H1 (cell line): ENCODE measurements at places on chromosomes 1 and 21. TPM values are rescaled to one million over a fixed set of nuclear protein-coding genes. Genes with fewer than 3 reads are reported as not detected.

DNA sequence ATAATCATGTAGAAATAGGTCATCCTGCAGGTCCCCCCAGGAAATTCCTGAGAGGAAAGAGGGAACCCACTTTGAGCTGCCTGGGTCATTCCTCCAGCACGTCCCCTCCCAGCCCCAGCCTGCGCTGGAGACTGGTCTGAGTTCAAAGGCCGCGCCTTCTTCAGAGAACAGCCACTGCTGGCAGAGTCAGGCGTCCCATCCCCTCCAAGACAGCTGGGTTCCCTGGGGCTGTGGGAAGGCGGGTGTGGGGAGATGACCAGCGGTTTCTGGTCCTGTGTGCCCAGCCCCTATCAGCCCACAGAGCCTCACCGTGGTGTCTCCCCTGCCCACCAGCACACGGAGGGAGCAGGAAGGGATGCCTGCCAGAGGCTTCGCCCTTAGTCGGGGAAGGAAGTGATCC lies 18.0 kb upstream of the TRAPPC10 start:
- no peak overlapping the region for H3K27ac ChIP-seq
- H3K27me3 ChIP-seq, result no peaks in the 10 kb centered on the region
- no peak for DNase-seq
- H3K4me3 ChIP-seq, result no peak overlapping the region
- H3K4me1 ChIP-seq, result no peaks in the 10 kb centered on the region

DNA sequence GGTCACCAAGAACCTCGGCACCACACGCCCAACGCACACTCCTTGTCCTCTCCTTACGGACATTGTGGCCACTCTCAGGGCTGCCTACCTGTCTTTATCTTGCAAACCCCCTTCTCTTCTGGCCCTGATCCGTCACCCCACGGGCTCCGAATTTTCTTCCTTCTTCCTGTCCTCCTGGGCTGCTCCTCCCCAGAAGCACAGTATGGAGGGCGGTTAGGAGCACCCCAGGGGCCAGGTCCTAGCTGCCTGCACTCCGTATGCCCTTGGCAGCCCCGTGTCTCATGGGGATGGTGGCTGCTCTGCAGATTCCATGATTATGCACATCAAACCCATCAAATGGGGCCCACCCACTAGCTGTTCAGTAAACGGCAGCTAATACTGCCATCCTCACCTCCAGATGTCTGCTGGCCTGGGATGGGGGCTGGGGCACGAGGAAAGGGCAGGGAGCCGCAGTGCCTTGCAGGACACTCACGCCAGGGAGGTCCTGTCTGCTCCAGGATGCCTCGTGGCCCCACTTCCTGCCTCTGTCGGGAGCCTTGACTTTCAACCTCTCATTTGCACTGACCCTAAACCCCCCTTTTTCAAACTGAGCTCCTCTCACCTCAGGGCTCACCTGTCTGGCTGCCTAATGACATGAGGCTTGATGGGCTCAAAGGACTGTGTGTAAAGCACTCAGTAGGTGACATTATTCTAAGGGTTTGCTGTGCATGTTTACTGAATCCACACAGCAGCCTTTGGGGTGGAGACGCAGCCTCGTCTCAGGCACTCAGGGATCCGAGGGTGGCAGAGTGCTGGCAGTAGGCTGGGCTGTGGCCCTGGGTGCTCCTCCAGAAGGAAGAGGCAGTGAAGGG lies 4.4 kb downstream of the TTC34 start:
- H3K36me3 ChIP-seq, result no peaks in the 10 kb centered on the region
- H3K27ac ChIP-seq, result no peak overlapping the region
- no peaks in the 10 kb centered on the region for H3K27me3 ChIP-seq
- H3K4me1 ChIP-seq, result no peaks in the 10 kb centered on the region

DNA sequence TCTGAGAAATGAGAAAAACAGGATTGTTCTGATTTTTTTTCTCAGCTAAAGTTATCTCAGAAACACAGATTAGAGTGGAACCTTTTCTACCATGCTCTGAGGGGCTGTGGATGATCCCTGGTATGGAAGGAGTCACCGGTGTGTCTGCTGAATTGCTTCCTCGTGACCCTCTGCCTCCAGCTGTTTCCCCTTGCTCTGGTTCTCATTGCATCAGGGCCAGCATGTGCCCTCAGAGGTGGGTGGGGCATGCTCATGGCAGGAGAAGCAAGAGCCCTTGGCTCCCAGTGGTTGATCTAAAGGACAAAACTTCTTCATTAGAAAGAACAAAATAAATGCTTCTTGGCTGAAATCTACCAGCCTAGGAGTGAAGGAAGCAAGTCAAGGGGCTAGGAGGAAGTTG lies 183.2 kb upstream of the HMCN1 start:
- H3K4me1 ChIP-seq, result no peaks in the 10 kb centered on the region
- no peaks in the 10 kb centered on the region for H3K27me3 ChIP-seq
- H3K36me3 ChIP-seq, result no peaks in the 10 kb centered on the region
- no peak for DNase-seq

- no peak overlapping the region for H3K27ac ChIP-seq
- H3K4me1 ChIP-seq, result no peaks in the 10 kb centered on the region
- no peaks in the 10 kb centered on the region for H3K36me3 ChIP-seq
- no peaks in the 10 kb centered on the region for H3K27me3 ChIP-seq
- DNase-seq, result no peak
- H3K4me3 ChIP-seq, result no peak overlapping the region
These were observed 247.1 kb downstream of the COL11A1 start for GRCh38 chr1:102861247-102861646.

GRCh38 chr21:44848821-44849521 lies 24.5 kb downstream of the PTTG1IP start:
- H3K27me3 ChIP-seq, result no peaks in the 10 kb centered on the region
- H3K4me3 ChIP-seq, result no peak overlapping the region
- peaks cover 20% of the 10 kb centered on the region for H3K36me3 ChIP-seq
- DNase-seq, result no peak

GRCh38 chr1:112317140-112317539 lies 78.9 kb upstream of the CTTNBP2NL start:
- H3K4me1 ChIP-seq, result no peaks in the 10 kb centered on the region; the same call in 1 of the 2 replicates
- no peaks in the 10 kb centered on the region for H3K27me3 ChIP-seq
- H3K4me3 ChIP-seq, result no peak overlapping the region
- no peak for DNase-seq

- H3K27me3 ChIP-seq, result no peaks in the 10 kb centered on the region
- H3K36me3 ChIP-seq, result peaks cover 40% of the 10 kb centered on the region
- DNase-seq, result no peak
- H3K4me3 ChIP-seq, result no peak overlapping the region
- no peaks in the 10 kb centered on the region for H3K4me1 ChIP-seq
- no peak overlapping the region for H3K27ac ChIP-seq
These were observed 29.9 kb downstream of the DHCR24 start for GRCh38 chr1:54857141-54857540.

DNA sequence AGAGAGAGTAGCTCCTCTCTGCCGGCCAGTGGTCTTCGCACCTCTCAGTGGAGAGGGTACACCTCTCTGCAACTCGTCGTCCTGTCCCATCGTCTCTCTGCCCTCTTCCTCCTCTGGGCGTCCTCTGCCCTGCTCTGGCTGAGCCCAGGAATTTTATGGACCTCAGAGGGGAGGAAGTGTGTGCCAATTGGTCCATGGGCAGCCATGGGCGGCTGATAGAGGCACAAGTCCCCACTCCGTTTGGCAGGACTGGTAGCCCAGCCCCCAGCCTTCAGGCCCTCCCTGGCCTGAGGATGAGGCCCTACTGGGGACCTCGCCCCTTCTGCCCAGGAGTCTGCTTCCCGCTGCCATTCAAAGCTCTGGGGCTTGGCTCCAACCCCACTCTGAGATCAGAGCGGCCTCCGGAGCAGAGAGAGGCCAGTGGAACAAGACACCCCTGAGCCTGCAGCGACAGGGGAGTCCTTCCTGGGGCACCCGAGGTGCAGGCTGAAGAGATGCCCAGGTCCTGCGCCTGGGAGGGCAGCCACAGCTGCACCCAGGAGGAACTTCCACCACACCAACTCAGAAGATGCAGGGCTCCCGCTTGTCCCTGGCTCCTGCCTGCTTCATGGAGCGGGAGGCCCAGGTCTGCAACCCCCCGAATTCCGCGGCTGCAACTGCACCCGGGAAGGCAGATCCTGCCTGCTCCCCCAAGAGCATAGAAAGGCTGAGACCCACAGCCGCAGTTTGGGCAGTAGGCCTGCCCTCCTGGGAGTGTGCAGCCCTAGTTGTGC lies 659.9 kb downstream of the KCNT2 start:
- H3K27me3 ChIP-seq, result no peaks in the 10 kb centered on the region
- DNase-seq, result no peak
- no peaks in the 10 kb centered on the region for H3K4me1 ChIP-seq
- H3K36me3 ChIP-seq, result no peaks in the 10 kb centered on the region
- no peak overlapping the region for H3K27ac ChIP-seq
- no peak overlapping the region for H3K4me3 ChIP-seq

- no peak overlapping the region for H3K27ac ChIP-seq
- H3K4me3 ChIP-seq, result no peak overlapping the region
- no peaks in the 10 kb centered on the region for H3K4me1 ChIP-seq
- no peak for DNase-seq
- no peaks in the 10 kb centered on the region for H3K27me3 ChIP-seq
- H3K36me3 ChIP-seq, result no peaks in the 10 kb centered on the region
These were observed 213.0 kb downstream of the OMA1 start for GRCh38 chr1:58333511-58333910.

DNA sequence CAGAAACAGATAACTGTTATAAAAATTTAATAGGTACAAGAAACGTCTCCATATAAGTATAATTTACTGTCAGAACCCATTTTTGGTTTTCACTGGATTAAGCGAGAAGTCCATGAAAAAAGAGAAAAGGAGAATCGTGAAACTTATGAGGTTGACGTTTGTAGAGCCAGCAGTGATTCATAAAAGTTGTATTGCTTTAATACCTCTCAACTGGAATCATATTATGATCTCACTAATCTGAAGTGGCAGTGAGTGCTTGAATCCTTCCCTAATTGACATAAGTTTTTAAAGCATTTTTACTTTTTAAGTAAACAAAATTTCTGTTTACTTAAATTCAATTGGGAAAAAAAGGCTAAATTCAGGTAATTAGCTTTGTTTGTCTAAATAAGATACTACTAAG lies 315.3 kb downstream of the TPR start:
- H3K27me3 ChIP-seq, result no peaks in the 10 kb centered on the region
- no peak overlapping the region for H3K27ac ChIP-seq
- DNase-seq, result no peak
- H3K4me3 ChIP-seq, result no peak overlapping the region
- H3K36me3 ChIP-seq, result no peaks in the 10 kb centered on the region
- H3K4me1 ChIP-seq, result no peaks in the 10 kb centered on the region

GRCh38 chr1:19410393-19410792 lies 74.9 kb downstream of the CAPZB start:
- no peaks in the 10 kb centered on the region for H3K27me3 ChIP-seq
- H3K36me3 ChIP-seq, result no peaks in the 10 kb centered on the region; the same call in 1 of the 2 replicates
- H3K4me3 ChIP-seq, result no peak overlapping the region
- no peak overlapping the region for H3K27ac ChIP-seq

DNA sequence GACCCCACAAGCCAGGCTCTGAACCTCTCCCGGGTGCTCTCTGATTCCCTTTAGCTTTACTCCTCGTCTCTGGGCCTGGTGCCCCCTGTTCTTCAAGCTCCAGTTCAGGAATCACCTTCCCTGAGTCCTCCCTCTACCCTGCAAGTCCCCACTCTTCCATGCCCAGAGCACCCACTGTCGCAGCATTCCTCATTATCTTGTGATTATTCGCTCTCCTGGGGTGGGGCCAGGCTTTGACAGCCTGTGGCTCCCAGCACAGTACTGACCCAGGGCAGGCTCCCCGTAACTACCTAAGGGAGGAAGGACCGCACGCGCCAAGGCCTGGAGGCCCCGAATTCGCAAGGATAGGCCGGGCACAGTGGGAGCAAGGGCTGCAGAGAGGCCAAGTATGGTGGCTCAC lies 734 bp upstream of the C1orf210 start:
- H3K27ac ChIP-seq, result no peak overlapping the region
- no peaks in the 10 kb centered on the region; the same call in 1 of the 2 replicates for H3K27me3 ChIP-seq
- H3K36me3 ChIP-seq, result no peaks in the 10 kb centered on the region
- H3K4me3 ChIP-seq, result 0 out of 2 replicates have a peak overlapping the region, but pooled peaks have one; percentile 64
- no peaks in the 10 kb centered on the region for H3K4me1 ChIP-seq

DNA sequence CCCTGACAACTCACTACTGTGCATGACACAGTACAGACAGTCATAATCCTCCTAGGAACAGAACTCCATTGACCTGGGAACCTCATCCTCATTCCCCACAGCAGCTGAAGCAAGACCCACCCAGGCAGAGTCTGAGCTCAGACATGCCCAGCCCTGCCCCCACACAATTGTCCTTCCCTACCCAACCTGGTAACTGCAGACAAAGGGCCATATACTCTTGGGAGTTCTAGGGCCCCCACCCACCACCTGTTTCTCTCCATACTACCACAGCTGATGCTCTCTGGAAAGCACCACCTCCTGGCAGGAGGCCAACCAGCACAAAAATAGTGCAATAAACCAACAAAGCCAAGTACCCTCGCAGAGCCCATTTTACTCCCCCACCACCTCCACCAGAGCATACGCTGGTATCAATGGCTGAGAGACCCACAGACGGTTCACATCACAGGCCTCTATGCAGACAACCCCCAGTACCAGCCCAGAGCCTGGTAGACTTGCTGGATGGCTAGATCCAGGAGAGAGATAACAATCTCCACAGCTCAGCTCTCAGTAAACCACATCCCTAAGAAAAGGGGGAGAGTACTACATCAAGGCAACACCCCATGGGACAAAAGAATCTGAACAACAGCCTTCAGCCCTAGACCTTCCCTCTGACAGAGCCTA lies 159.7 kb upstream of the CXADR start:
- H3K4me1 ChIP-seq, result no peaks in the 10 kb centered on the region
- H3K27ac ChIP-seq, result no peak overlapping the region
- no peaks in the 10 kb centered on the region for H3K36me3 ChIP-seq

Gene CLCA1
- total RNA-seq, result not detected in 2 replicates

Gene HSD11B1
- not detected in 2 replicates for total RNA-seq

Gene ANGPTL3
- not detected in 2 replicates for total RNA-seq

Gene CFHR2
- not detected in 2 replicates for total RNA-seq

Gene VSIG8
- total RNA-seq, result not detected in 2 replicates
